HFFc6 (cell line): ENCODE measurements at places on chromosomes 1 and 21.

DNA sequence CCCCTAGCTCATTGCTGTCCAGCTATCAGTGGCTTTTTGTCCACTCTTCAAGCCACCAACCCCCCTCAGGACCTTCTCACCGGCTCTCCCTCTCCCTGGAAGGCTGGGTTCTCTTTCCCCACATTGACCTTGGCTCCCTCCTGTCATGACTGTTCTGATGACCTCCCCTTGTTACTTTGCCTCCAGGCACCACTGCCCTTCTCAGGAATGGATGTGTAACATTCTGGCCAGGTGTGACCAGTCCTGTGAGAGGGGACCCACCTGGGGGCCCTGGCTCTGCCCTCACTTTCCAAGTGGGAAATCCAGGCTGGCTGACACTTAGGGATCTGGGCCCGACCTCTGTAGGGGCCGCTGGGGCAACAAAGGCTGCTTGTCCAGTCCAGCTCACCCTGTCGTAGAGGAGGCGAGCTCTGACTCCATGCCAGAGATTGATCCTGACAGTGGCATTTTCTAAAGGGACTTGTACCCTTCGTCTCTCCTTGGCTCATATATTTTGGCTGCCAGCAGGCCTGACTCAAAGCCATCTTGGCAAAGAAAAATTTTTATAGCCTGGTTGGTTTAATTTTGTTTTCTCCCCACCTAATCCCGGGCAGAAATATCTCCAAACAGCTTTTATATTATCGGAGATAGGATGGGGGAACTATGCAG lies 37.9 kb upstream of the USP24 start:
- no peak for DNase-seq

DNA sequence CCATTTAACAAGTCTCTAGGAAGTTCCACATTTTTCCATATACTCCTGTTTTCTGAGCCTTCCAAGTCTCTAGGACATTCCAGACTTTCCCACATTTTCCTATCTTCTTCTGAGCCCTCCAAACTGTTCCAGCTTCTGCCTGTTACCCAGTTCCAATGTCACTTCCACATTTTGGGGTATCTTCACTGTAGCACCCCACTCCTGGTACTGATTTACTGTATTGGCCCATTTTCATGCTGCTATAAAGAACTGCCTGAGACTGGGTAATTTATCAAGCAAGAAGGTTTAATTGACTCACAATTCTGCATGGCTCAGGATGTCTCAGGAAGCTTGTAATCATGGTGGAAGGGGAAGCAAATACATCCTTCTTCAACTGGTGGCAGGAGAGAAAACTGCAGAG lies 285.0 kb downstream of the LRRIQ3 start:
- no peak for DNase-seq

DNA sequence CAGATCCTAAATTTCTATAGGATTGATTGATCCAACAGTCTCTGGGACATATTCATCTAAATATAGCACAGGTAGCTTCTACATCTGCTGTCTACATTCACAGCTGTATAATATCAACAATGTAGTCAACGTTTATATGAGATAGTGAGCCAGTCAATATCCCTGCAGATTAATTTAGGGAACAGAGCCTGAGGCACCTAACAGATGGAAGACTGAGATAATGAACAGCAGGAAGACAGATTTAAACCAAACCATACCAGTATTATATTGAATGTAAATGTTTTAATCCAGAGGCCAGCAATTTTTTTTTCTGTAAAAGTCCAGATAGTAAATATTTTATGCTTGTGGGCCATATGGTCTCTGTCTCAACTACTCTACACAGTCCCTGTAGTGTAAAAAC lies 2072.4 kb downstream of the MRPL39 start:
- DNase-seq: no peak

- DNase-seq: no peak
Measured at GRCh38 chr1:58287894-58288623, 258.5 kb downstream of the OMA1 start.

- DNase-seq: no peak
Measured at GRCh38 chr1:80607064-80607463, 1193.7 kb upstream of the ADGRL2 start.

GRCh38 chr1:206719169-206719839 lies 34.6 kb downstream of the MAPKAPK2 start:
- no peak for DNase-seq

GRCh38 chr1:115862403-115862802 lies 21.5 kb upstream of the NHLH2 start:
- no peak for DNase-seq
